ENCODE measurements at places on chromosomes 6 and 20.

DNA sequence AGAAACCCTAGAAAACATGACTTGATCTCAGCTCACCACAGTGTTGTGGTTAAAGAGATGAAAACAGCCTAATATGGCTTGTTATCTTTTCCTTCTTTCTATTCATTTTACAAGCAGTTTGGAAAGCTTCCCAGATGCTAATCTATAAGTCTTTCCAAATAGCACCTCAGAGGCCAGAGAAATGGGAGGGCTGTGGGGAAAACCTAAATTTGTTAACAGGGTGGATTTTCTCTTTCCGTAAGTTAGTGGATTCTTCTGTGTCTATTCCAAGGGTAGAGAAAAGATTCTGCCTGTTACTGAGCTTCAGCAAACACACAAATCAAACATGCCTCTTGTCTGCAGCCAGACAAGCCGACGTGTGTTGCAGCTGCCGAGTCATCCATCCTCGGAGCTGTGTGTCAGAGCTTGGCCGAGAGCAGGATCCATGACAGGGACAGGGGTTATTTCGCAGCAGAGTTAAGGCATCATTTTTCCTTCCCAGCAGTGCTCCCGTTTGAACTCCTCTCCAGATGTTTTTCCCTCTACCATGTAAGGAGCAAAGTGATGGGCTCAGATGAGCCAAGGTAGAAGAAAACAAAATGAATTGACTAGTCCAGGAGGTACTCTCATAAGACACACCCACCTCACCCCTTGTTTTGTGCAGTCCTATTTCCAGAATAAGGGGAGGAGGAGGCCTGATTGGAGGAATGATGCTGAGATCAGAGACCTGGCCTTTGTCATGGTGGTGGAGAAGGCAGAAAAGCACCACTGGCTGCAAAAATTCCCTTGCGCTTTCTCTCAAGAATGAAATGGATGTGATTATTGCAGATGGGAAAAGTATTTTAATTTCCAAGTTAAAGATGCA, 560.0 kb downstream of the C6orf118 start:
- DNase-seq = no peak

GRCh38 chr6:46940433-46941226, 18.9 kb upstream of the ADGRF5 start:
- no peak for DNase-seq

- DNase-seq = peak; percentile 38
Observed at GRCh38 chr6:129370268-129370916, 339.6 kb downstream of the ARHGAP18 start.

GRCh38 chr6:21591446-21591845, 2.1 kb upstream of the SOX4 start:
- no peak for DNase-seq
